ENCODE measurements at places on chromosomes 7 and 10.

- no peak for DNase-seq
Observed at GRCh38 chr10:61898435-61898778, 3.1 kb upstream of the ARID5B start.

DNA sequence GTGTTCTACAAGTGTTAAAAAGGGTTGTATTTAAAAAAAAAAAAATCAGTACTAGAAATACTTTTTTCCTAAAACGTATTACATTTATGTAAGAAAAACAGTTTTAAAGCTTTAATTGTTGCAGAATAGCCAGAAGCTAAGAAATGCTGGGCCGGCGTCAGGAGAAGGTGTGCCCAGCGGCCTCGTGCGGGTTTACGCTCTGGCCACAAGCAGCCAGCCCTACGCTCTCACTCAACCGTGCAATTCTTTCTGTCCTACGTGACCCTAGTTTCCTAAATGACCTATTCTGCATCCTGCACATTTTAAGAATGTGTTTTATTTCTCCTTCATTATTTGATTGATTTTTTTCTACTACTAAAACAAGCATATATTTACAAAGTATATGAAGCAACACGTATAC lies 279.7 kb upstream of the KLF14 start:
- DNase-seq, result no peak

DNA sequence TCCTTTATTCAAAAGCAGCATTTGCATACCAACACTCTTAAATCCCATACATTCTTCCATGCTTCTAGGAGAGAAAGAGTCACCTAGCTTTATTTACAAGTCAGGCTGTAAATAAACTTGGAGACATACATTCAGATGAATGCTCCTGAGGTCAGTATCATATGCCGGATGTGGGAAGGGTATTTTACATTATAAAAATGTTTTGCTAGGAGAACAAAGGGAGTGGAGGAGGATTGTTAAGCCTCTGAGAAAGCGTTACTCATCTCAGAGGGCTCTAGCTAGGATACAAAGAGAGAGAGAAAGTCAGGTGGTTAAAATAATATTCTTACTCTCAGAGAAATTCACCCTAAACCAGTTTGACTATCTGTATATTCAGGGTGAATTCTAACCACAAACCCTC lies 300.9 kb upstream of the NPSR1 start:
- no peak for DNase-seq

GRCh38 chr7:3128857-3129490 lies 85.3 kb upstream of the CARD11 start:
- no peak for DNase-seq

DNA sequence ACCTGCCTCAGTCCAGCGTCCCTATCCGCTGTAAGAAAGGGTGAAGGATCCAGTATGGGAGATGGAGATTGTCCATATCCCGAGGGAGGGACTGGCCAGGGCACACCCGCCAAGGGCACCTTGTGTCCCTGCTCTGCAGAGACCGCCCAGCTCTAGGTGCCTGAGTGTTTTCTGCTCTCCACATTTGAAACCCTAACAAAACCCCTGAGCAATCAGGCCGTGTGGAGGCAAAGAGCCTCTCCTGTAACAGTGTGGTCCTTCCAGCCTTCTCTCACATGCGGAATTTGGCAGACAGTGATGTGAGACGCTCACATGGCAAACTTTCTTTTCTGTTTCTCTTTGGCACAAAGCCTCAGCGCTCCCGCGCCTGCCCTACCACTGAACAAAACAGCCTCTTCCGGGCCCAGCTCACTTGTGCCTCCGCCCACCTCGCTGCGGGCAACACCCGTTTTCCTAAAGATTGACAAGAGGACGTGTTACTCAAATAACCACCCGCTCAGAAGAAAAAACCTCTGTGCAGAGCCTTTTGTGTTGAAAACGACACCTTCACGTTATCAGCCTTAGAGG lies 514.8 kb downstream of the DNAJB6 start:
- DNase-seq, result peak; percentile 83

GRCh38 chr7:1666823-1667565 lies 3.1 kb upstream of the ELFN1 start:
- DNase-seq, result no peak

GRCh38 chr10:110215286-110216170 lies 8.1 kb downstream of the MXI1 start:
- no peak for DNase-seq

DNA sequence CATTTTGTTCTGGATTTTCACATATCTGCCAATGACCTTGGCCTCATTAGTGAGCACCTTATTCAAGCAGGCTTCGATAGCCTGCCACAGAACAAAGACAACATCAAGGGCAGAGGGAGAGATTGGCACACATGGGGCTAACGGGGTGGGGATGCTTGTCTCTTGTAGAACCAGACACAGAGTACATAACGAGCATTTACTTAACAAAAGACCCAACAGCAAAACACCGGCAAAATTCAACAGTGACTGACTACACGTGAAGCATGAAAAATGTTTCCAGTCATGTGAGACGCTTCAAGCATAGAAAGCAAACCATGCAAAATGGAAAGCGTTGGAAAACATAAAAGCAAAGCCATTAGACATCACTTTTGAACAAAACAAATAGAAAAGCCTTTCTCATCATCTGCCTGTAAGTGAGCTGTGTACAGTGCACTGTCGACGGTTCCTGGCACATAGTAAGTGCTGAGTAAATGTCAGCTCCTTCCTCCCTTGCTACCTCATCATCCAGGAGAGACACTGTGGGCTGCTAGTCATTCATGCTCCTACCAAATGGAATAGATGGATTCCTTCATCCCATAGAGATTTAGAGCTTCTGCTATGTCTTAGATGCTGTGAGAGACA lies 134.4 kb upstream of the AGK start:
- no peak for DNase-seq

GRCh38 chr7:130732980-130733930 lies 752 bp downstream of the KLF14 start:
- peak; percentile 21 for DNase-seq

DNA sequence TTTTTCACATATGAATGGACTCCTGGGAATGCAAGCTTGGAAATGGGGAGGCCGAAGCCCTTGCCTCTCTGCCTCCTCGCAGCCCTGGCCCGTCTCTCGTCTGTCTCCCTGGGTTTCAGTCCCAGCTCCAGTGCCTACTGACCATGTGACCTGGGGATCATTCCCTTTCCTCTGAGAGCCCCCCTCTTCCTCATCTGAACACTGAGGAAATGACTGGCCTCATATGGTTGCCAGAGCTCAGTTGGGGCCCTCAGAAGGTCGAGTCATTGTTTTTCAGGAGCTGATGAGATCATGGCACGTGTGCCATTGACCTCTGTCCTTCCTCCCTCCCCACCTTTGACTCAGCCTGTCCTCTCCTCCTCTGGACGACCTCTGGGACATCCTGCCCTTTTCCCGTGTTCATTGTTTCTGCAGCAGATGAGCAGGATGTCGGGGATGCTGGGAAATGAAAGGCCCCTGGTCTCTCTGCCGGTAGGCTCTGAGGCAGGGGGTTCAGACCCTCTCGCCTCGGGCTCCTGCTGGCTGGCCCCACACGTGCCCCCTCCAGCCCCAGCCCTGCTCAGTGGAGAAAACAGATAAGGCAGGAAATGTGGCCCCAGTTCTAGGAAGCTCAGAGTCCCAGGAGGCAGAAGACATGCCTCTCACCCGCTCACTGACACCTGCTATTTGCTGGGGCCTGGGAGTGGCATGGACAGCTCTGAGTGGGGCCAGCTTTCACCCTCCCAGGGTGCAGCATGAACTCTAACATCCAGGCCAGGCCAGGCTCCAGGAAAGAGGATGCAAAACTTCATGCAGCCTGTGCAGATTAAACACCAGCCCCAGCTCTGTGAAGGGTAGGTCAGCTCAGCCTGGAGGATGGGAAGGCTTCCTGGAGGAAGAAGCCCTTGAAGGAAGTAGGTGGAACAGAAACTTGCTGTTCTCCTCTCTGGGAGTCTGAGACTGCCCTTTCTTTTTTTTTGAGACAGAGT lies 8.3 kb upstream of the PPP1R35 start:
- no peak for DNase-seq
